ENCODE measurements at places on chromosomes 7 and 10.

GRCh38 chr10:78337646-78338391, 304.2 kb downstream of the RPS24 start:
- no peak for DNase-seq

- DNase-seq, result no peak
Observed at GRCh38 chr7:96273716-96274115, 48.2 kb downstream of the SLC25A13 start.

DNA sequence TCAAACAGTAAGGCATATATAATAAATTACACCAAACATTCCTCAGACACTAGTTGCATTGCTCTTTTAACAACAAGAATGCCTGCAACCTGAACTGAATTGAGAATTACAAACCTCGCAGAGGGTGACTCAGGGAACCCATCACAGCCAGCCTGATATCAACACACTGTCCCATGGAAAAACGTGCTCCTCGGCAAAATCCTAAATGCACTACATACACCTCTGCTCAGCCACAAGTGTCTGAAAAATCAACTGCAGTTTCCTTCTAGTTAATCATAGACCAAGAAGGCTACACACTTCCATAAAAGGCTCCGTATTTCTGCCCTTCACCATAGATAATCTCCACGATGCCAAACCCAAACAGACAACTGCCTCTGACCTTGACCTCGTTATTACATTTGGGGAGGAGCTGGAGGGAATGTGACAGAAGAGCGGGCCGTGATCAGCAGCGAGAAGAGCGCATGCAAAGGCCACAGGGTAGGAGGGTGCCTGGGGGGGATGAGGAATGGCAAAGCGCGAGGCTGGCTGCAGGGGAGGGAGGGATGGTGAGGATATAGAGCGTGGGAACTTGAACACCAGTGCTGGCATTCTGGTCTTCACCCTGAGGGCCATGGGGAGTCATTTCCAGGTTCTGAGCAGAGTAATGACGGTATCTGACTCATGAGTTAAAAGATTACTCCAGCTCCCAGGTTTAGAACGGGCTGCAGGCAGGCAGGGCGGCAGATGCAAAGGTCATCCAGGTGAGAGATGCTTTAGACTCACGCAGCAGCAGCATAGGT, 201.9 kb upstream of the FRMD4A start:
- no peak for DNase-seq

DNA sequence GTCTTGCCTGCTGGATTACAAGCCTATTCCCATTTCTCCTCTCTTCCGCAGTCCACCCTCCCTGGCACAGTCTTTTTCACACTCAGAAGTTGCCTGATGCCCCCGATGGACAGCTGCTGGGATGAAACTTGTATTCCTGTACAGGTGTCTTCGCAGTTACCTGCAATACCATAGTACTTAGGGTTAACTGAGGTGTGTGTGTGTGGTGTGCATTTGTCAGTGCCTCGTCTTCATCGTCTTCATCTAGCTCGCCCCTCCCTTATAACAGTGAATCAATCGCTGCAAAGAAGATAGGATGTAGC, 11.0 kb downstream of the NXPH1 start:
- no peak for DNase-seq

GRCh38 chr7:156019776-156020565, 207.7 kb upstream of the SHH start:
- no peak for DNase-seq

GRCh38 chr7:44987457-44987856, 8.6 kb upstream of the MYO1G start:
- DNase-seq, result no peak

GRCh38 chr10:125027871-125028869, 86.2 kb downstream of the ZRANB1 start:
- DNase-seq, result no peak

DNA sequence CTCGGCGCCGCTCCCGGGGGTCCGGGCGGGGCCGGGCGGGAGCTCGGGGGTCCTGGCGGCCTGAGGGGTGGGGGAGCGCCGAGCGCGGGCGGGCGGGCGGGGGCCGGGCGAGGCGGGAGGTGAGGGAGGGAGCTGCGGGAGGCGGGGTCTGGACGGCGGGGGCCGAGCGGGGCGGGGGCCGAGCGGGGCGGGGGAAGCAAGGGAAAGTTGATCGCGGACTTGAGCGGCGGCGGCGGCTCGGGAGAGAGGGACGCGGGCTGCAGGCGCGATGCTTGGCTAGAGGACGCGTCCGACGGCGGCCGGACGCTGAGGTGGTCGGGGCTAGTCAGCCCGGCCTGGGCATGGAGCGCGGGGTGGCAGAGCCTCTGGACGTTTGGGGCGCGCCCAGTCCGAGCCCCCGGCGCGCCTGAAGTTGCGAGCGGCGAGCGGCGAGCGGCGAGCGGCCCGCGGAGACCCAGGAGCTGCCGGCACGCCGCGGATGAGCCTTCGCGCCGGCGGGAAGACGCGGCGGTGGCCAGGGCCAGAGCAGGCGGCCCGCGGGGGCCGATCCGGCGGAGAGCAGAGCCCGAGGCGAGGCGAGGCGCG, at the start of gene CDH23:
TSS of gene CDH23 (plus strand) at position 210 of the 585 bp plus-strand sequence. CDS start 42,912 bp downstream, outside the sequence.
- peak; percentile 26 for DNase-seq

GRCh38 chr10:36236341-36236740, 594.2 kb upstream of the FZD8 start:
- DNase-seq, result no peak

DNA sequence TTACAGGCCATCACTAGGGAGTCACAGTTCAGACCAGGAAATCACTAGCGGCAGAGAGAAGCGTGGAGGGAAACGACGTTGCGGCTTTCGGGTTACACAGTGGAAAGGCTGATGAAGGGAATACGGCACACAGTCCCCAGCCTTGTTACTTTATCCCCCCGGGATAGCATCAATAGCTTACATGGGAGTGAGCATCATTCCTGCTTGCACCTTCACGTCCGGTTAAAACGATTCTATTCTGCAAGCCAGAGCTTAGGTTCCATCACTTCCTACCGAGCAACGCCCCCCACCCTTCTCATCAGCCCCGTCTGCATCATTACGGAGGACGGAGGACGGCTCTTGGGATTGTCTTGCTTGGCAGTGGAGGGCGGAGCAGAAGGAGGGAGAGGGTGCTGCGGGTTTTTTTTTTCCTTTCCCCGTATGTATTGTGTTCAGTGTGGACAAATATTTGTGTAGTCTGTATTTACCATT, 124.9 kb downstream of the CLEC2L start:
- no peak for DNase-seq

GRCh38 chr10:126376956-126377355, 11.3 kb downstream of the ADAM12 start:
- no peak for DNase-seq

DNA sequence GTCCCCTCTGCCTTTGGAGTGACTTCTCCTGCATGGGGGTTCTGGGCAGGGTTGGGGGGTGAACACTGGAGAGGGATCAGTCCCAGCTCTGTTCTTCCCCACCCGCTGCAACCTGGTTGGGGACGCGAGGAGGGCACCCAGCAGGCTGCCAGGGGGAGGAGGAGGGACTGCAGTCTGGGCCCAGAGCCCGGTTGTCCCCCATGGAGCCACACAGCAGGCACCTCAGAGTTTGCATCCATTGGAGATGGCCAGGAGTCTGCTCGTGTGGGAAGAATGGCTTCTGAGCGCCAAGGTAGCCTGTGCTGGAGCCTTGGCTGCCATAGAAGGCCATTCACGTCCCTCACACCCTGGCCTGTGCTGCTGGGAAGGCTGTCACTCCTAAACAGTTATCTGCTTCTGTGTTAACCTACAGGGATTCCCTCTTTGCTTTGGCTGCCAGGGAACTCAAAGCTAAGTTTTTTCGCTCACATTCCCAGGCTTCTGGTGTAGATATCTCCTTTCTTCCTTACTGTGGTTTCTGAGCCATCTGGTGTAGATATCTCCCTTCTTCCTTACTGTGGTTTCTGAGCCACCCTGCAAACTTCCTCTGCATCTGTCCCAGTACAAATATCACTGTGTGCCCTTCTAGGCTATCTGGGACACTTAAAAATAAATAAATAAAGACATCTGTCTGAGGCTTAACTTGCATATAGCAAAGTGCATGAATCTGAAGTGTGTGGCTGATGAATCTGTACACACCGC, 133.7 kb downstream of the LHPP start:
- DNase-seq, result no peak

DNA sequence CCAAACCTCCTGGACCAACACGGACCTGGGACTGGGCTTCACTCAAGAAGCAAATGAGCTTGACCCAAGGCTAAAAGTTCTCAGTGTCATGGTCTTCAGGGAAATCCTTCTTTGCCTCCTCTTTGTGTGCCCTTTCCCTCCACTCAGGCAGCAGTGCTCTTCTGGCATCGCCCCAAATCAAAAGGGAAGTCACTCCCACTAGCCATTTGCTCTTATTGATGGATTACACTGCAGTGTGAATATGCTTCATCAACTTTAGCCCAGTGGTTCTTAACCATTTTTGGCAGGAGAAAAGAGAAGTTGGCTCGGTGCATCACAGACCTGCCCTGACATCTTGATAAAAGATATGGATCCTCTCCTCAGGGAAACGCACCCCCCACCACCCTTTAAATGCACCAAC, 19.2 kb upstream of the IKZF1 start:
- no peak for DNase-seq

GRCh38 chr10:125857185-125857760, 23.8 kb downstream of the DHX32 start:
- no peak for DNase-seq

GRCh38 chr10:130424418-130424817, 288.2 kb downstream of the GLRX3 start:
- DNase-seq, result no peak

- DNase-seq, result no peak
Observed at GRCh38 chr7:73970801-73971229, 57.2 kb upstream of the ELN start.

DNA sequence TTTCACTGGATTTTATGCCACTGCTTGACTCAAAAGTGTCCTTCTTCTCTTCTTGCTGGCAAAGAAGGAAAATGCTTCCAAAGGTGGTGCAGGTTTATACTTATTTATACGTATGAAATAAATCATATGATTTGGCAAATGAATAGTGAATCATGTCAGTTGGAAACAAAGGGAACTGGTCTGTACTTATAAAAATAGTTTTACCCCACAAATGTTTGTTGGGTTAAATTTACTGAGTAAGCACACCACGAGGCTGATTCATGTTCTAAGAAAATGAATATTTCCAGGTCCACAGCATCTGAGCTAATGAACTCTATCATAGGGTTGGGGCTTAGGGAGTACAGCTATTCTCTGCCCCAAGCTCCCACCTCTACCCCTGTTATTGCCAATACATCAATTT, 232.2 kb downstream of the TRIL start:
- no peak for DNase-seq

DNA sequence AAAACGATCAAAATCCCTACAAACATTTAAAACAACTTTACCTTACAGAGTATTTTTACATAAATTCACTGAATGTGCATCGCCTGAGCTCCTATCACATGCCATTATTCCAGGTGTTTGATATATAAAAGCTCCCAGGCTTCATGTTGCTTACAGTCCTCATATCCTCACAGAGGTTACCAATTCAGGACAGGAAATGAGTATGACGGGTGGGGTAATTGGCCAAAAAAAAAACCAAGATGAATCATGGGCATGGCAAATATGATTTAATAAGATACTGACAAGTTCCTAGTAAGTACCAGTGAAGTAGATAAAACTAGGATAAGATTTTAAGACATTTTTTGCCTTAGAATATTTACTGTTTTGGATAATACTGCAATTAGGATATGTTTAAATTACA, 135.8 kb downstream of the KMT2E start:
- DNase-seq, result no peak

GRCh38 chr10:29099001-29099400, 189.9 kb upstream of the LYZL1 start:
- DNase-seq, result no peak

DNA sequence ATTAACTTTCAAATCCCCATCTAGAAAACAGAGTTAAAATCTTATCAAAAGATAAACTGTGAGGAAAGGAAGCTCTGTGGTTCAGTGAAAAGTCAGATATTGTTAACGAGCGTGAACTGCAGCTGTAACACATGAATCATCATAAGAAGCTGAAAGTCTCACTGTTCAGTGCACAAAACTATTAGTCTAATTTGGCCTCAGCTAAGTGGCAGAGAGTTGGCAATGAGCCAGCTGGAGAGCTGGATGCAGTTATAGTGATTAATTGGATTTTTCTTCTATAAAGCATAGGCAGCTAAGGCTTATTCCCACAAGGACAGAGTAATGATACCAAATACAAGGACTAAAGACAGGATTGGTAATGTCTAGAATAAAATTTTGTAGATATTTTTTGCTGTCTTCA, 101.1 kb upstream of the ABCB5 start:
- no peak for DNase-seq

- DNase-seq, result no peak
Observed at GRCh38 chr7:17132726-17133125, 165.7 kb upstream of the AHR start.

- DNase-seq, result no peak
Observed at GRCh38 chr7:94738071-94738470, 82.1 kb upstream of the SGCE start.

Measured in activated T-cell treated with anti-CD3 and anti-CD28 coated beads, Interleukin-2, amount 50 U/mL, for 1 hour (primary cell).